ENCODE measurements at places on chromosomes 2 and 18.

- DNase-seq: no peak
These were observed 114.8 kb upstream of the PTPRM start for GRCh38 chr18:7452331-7452730.

GRCh38 chr2:192438239-192438638 lies 243.5 kb upstream of the TMEFF2 start:
- no peak for DNase-seq

- no peak for DNase-seq
These were observed 129.0 kb upstream of the REG3G start for GRCh38 chr2:78896536-78896935.

GRCh38 chr2:232363784-232364615 lies 14.6 kb upstream of the ALPP start:
- peak; percentile 37 for DNase-seq

GRCh38 chr2:182300608-182301007 lies 126.2 kb downstream of the PDE1A start:
- DNase-seq: no peak

- no peak for DNase-seq
These were observed 307.7 kb downstream of the STK39 start for GRCh38 chr2:167939514-167940345.
